ENCODE measurements at places on chromosomes 5 and 9.

DNA sequence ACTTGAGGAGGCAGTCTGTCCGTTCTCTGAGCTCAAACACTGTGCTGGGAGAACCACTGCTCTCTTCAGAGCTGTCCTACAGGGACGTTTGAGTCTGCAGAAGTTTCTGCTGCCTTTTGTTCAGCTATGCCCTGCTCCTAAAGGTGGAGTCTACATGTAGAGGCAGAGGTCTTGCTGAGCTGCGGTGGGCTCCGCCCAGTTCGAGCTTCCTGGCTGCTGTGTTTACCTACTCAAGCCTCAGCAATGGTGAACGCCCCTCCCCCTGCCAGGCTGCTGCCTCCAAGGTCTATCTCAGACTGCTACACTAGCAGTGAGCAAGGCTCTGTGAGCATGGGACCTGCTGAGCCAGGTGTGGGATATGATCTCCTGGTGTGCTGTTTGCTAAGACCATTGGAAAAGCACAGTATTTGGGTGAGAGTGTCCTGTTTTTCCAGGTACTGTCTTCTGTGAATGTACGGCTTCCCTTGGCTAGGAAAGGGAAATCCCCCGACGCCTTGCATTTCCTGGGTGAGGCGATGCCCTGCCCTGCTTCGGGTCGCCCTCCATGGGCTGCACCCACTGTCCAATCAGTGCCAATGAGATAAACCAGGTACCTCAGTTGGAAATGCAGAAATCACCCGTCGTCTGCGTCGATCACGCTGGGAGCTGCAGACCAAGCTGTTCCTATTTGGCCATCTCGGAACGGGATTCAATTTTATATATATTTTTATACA lies 58.5 kb downstream of the CNTRL start:
- DNase-seq: peak; percentile 39

DNA sequence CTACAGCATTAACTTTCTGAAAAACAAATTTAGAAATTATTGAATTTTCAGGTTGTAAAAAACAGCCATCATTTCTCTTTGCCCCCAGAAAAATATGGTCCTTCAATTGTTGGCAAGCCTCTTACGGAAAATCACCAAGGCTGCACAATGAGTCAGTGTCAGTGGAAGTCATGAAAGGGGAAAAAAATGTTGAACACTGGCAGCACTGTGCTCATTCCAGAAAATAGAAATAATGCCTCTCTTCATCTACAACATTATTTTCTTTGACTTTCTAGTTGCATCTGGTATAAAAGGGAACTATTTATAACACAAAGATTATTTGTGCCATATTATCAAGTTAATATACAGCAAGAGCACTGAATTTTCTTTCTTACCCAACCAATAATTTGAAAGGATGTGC lies 26.7 kb upstream of the STK32A start:
- no peak for DNase-seq

DNA sequence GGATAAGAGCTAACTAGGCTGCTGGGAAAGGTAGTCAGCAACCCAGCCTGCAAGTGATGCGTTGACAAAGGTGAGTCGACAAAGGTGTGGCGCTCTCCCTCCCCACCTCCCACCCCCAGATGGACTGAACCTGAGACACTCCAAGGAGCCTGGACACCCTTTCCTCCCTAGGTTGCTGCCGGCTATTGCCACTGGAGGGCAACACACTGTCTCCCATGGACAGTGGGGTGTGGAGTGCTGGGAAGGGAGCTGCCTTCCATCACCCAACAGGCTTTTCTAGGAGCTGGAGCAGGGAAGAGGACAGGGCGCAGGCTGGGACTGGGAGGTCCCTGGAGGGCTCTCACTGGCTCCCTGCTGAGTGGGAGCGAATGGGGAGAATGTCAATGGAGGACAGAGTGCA lies 75.4 kb upstream of the ARAP3 start:
- no peak for DNase-seq

DNA sequence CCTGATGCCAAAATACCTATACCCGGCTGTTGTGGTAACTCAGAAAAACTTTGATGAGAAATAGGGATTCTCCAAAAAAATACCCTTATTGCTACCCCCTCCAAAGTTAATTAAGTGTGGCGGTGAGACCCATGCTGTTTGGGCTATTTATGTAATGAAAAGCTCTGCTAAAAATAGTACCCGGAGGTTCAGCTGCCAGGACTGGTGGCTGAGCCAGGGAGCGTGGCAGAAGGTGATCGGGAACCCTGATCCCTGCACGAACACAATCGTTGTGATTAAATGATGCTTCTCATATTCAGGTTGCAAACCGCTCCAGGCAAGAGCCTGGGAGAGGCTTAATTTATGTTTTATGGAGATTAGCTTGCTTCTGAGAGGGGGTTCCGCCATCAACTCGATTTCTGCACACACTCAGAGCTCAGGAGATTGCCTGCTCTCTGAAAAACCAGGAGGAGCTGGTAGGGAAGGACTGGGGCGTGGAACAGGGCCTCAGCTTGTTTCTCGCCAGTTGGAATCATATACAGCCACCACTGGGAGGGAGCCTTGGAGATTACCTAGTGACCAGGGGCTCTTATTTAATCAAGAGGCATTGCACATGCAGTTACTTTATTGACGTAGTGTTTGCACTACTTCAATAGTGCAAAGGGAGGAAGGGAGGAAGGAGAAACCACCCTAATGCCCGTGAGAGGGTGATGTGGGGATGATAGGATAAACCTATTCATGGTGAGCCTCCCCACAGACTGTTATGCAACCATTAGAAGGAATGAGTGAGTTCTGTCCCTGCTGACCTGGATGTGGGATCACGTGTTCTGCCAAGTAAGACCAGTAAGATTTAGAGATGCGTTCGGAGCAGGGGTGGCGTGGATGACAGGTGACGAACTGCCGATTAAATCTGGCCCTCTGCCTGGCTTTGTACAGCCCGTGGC lies 23.4 kb downstream of the HRH2 start:
- no peak for DNase-seq

- DNase-seq: no peak
Measured at GRCh38 chr5:157172403-157172802, 6.3 kb upstream of the GARIN3 start.

DNA sequence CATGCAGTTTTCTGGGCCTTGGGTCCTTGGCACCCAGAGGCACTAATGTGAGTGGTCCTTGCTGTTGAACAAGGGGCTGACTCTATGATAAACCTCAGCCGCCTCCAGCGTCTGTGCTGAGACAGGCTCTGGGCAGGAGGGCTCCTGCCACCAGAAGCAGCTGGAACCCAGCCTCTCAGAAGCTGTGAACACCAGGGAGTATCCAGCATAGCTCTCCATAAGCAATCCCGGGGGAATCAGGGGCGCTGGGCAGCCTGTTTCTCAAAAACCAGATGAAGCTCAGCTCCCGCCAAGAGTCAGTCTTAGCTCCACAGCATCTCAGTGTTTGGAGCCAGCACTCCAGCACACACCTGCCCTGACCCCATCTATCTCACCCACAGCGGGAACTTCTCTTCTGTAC lies 170.2 kb downstream of the HSPA4 start:
- DNase-seq: no peak
